ENCODE measurements at places on chromosomes 6 and 20.

DNA sequence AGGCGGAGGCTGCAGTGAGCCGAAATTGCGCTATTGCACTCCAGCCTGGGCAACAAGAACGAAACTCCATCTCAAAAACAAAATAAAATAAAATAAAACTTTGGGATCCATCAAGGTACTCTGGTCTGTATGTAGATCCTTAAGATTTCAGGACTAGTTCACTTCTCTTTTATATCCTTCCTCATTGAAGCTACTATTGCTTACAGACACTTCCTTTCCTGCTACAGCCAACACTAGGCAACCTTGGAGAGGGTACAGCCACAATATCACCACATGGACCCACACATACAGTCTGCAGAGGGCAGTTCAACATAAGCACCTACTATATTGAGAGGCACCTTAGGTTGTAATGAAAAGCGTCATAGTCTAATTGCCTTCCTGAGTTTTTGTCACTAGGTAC is 113.3 kb downstream of the ATXN1 start:
- no peak for DNase-seq

- DNase-seq = no peak
Measured at GRCh38 chr20:64232794-64233193, 22.8 kb upstream of the PCMTD2 start.

- peak; percentile 2 for DNase-seq
Measured at GRCh38 chr6:88870717-88871330, 92.6 kb downstream of the RNGTT start.

GRCh38 chr6:90192857-90193256 is 103.8 kb downstream of the BACH2 start:
- no peak for DNase-seq

- no peak for DNase-seq
Measured at GRCh38 chr20:2610941-2611720, 41.3 kb upstream of the NOP56 start.

DNA sequence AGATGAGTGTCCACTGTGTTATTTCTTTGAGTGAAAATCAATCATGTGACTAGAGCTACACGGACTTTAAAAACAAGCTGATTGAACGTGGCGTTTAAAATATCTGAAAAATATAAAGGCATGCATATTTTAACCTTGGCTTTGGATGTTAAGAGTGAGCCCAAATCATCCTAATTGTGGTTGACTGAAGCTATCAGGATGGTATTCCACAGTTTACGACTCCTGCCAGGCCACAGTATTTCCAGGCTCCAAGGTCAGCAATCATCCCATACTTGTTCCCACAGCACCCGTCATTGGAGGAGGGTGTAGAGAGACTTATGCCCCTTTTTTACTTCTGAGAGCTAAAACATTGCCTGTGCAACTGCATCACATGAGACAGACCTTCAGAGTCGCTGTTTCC is 43.2 kb upstream of the TMX4 start:
- DNase-seq = no peak

- DNase-seq = no peak
Measured at GRCh38 chr6:151701911-151702562, 105.4 kb upstream of the ESR1 start.

DNA sequence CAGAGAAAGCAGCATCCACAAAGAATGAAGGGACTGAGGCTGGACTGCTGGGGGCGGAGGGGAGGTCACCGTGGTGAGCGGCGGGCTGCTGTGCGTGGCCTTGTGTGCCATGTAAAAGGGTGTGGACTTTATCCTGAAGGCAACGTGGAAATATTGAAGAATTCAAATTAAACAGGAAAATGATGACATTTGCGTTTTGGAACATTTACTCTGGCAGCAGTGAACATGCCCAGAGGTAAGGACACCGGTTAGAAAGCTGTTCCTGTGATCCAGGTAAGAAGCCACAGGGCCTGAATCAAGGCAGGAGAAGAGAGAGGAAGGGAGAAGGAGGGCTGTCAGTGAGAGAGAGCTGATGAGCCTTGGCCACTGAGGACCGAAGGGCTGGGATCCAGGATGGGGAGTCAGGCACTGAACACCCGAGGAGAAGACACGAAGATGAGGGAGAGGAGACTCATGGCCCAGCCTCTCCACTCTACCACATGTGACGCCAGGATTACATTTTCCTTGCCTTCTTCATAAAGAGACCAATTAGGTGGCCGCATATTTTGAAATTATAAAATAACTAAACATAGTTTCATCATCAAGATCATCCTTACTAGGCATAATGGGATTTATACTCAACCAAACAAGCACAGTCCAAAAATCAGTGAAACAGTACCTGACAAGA is 58.4 kb downstream of the TRAM2 start:
- DNase-seq = no peak

GRCh38 chr6:127204281-127204680 is 62.4 kb upstream of the RNF146 start:
- no peak for DNase-seq

DNA sequence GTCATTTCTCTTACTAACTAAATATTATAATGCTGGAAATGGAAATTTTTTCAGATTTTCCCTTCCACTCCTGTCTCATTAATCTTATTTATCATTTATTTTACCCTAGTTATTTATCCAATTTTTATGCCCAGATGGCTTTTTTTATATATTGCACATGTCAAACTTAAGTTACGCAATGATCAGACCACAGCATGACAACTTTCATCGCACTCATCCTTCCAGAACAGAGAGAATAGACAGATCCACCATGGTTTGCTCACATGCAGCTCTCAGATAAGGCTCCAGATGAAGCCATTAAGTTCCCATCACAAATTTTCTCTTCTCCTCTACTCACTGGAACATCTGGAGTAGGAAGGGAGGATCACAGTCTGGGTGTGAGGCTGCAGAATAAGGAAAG is 48.7 kb downstream of the MAP7 start:
- no peak for DNase-seq

DNA sequence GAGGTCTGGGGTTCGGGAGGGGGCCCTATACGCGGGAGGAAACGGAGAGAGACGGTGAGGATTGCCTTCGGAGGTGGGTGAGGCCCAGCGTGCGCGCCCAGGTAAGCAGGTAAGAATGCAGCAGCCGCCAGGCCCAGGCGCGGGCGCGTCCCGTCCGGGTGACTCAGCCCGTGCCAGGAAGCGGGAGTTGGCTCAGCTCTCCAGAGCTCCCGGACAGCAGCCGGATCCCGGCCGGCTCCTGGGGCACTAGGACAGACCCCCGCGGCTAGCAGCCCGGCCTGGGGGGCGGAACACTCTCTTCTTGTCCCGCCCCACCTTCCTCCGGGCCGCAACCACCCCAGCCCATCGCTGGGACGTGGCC is 1.5 kb upstream of the MDFI start:
- DNase-seq = no peak

- no peak for DNase-seq
Measured at GRCh38 chr6:24872779-24873178, 63.0 kb downstream of the RIPOR2 start.

- no peak for DNase-seq
Measured at GRCh38 chr6:42428326-42429041, 23.2 kb downstream of the TRERF1 start.
